Endodermal cell (in vitro differentiated cells): ENCODE measurements at places on chromosomes 12 and 14.

DNA sequence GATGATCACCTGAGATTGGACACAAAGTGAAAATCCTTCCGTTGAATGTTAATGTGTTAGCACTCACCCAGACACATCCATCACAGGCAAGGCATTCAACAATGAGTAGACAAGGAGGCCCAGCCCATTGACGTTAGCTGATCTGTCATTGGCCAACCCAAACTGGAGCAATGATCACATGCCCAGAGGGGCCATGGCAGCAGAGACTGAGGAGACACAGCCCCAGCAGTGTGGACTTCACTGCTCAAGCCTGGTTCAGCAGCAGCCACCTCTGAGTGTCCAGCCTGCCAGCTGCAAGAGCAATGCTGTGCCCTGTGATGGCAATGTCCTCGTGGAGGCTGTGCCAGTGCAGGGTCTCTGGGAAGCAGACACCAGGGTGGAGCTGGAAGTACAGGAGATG is 622.2 kb downstream of the AACS start:
- no peak for DNase-seq

DNA sequence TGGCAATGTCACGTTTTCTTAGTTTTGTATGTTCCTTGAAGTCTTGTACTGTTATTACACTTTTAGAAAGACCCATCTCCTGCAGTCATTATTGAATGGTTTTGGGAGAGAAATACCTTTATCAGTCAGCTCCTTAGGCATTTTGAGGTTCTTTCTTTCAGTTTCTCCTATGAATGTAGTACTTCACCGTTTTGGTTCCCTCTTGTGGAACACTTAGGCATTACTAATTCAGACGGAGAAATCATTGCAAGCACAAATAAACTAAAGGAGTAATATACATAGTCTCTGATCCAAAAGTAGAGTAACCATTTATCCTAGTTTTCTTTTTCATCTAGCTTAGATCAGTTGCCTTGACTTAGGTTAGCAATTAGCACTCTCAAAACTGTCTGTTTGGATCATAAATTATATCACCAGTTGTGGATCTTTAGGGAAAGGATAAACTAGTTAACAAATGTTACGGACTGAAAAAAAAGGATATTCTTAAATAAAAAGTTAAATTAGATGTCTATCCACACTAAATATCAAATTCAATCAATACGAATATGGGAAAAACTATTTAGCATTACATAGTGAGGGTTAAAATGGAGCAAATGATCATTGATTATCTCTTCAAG is 1538.3 kb upstream of the SEL1L start:
- no peak for DNase-seq

GRCh38 chr12:51692016-51692415 is 101.0 kb downstream of the SCN8A start:
- DNase-seq = no peak

DNA sequence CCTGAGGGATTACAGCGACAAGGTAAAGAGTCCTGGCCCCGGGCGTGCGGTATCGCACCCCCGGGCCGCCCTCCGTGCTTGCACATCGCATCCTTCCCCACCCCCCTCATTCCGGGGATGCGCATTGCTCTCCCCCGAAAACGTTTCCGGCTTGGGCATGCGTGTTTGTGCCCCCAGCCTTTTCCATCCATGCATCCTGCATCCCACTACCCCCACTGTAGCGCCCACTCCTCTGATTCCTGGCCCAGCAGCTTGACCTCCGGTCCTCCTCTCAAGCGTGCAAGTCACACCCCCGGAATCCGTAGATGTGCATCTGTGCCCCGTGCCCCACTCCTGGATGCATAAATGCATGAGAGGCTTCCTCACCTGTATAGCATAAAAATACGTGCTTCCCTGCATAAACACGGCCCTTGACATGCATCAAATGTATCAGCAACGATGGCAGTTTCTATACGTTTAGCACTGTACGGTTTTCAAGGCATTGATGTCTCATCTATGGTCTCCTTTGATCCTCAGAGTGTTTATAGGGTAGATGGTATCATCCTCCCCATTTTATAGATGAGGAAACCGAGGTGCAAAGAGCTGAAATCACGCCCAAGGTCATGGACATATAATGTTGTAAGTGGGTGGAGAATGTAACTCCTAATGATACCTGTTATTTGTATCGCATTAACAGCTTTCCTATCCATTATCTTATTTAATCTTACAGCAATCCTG is 484 bp downstream of the RIC8B start:
- DNase-seq = no peak

DNA sequence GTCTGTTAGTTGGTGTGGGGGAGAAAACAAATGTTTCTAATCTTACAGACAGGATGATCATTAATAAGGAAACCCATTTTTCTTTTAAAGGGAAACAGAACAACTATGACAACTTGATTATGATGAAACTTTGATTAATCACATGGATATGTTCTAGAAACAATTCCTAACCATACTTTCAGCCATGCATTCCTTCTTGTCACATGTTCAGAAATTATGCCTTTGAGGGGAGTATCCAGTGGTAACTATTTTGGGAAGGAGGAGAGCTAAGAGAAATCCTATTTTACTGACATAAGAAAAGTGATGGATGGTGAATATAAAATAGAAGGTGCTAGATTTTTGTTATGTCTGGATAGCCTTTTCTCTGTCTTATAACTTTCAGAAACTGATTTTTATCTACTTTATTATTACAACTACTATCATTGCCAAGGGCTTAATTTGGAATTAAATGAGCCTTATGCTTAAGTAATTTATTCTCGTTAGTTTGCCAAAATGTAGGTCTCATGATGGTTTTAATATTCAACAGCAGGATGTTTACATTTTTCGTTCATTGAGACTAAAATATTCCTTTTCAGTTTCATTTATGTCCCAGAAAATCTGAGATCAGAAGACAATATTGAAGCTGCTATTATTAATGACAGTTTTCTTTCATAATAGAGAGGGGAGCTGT is 200.1 kb downstream of the TMTC2 start:
- no peak for DNase-seq

GRCh38 chr12:115135800-115136211 is 451.8 kb upstream of the TBX3 start:
- no peak for DNase-seq
